ENCODE measurements at places on chromosomes 3 and 15.

GRCh38 chr3:23575697-23576096 lies 230.1 kb upstream of the UBE2E1 start:
- no peak for DNase-seq

GRCh38 chr3:48415251-48415953 lies 14.5 kb downstream of the PLXNB1 start:
- DNase-seq: no peak

DNA sequence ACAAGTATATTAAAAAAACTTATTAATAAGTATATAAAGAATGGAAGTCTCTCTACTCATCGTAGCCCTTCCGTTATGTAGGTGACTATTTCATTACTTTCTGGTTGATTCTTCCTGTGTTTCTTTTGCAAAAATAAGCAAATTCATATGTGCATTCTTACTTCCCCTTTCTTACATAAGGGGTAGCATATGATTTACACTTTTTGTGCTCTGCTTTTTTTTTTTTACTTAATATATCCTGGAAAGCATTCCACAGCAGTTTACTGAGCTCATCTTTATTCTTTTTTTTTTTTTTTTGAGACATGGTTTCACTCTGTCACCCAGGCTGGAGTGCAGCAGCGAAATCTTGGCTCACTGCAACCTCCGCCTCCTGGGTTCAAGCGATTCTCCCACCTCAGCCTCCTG lies 12.9 kb downstream of the SCAMP5 start:
- no peak for DNase-seq

- no peak for DNase-seq
Observed at GRCh38 chr15:88323976-88324740, 67.6 kb upstream of the NTRK3 start.

DNA sequence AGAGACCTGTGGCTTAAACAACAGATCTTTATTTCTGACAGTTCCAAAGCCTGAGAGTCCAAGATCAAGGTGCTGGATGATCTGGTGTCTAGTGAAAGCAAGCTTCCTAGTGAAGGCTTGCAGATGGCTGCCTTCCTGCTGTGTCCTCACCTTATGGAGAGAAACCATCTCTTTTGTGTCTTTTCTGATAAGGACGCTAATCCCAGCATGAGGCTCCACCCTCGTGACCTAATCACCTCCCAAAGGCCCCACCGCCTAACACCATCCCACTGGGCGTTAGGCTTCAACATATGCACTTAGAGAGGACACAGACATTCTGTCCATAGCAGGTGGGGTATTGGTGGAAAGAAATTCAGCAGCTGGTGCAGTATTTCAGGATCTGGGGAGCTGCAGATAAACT lies 19.8 kb upstream of the LYSMD4 start:
- DNase-seq: no peak

GRCh38 chr3:195238586-195239118 lies 32.3 kb downstream of the XXYLT1 start:
- DNase-seq: peak; percentile 16

DNA sequence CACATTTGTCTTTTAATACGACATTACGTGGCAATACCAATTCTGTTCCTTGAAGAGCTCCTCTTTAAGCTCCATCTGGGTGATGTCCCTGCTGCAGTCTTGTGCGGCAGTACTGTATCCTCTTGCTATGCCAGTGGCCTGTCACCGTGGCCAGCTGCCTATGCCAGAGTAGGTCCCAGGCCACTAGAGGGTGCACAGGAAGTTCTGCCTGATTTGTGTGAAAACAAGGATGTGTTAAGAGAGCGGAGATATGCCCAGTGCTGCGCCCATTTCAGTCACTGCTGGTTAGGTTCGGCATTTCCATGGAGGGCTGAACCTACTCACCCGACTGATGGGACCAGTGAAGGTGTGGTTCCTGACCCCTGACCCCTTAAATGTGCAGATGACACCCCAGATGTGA lies 25.2 kb downstream of the NIPA1 start:
- no peak for DNase-seq

- DNase-seq: no peak
Observed at GRCh38 chr3:15926871-15927270, 129.1 kb upstream of the ANKRD28 start.

- no peak for DNase-seq
Observed at GRCh38 chr15:66241087-66241907, 12.3 kb downstream of the MEGF11 start.

Measured in stimulated activated CD8-positive, alpha-beta memory T cell treated with anti-CD3 and anti-CD28 coated beads, Interleukin-4, amount 100 ng/mL, for 48 hours (primary cell).